Muscle of arm (tissue), 14 donors: ENCODE measurements at places on chromosomes 5 and 9. TPM values are rescaled to one million over a fixed set of nuclear protein-coding genes. Genes with fewer than 3 reads are reported as not detected.

DNA sequence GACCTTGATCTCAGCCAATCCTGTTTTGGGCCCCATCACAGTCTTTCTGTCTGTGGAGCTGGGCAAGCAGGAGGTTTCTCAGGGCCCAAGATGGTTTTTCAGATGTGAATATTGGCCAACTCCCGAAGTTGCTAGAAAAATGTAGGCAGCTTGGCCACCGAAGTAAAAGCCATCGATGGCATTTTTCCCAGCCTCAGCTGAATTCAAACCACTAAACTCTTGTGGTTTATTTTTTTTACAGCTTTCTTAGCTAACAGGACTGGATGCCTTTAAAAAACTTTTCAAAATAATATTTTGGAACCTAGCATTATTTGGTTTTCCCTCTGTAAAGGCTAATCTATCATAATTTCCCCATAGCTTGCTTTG is 102.5 kb upstream of the ERCC6L2 start:
- DNase-seq, result no peak

DNA sequence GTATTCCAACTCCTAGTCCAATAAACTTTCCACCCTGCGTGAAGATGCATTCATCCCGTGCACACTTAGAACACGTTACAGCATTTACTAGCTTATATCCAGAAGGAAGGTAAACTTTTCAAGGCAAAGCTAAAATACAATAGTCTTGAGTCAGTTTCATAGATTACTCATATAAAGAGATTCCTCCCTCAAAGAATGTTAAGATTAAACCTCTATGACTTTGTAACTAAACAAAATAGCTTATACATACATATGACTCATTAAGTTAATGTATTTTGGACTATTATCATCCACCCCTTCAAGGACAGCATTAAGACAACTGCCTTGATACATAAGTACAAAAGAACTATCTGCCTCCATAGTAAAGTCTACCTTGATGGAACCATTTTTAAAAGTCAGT is 36.1 kb downstream of the TLE1 start:
- DNase-seq, result no peak

ZNF483 gene
- 2.3 TPM for polyA plus RNA-seq

DNA sequence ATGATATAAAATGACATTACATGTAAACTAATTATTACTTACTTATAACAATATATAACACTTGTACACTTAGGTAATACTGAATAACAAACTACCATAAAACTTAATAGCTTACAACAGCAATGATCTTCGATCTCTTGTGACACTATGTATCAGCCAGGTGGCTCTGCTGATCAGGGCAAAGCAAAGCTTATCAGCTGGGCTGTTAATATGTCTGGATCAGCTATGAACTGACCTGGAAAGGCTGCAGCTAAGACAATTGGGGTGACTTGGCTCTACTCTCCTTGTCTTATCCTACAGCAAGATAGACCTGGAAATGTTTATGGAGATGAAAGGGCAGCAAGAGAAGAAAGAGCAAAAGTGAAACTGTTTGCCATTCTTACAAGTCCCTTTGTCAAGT is 511.3 kb downstream of the TLR4 start:
- no peak for DNase-seq

DNA sequence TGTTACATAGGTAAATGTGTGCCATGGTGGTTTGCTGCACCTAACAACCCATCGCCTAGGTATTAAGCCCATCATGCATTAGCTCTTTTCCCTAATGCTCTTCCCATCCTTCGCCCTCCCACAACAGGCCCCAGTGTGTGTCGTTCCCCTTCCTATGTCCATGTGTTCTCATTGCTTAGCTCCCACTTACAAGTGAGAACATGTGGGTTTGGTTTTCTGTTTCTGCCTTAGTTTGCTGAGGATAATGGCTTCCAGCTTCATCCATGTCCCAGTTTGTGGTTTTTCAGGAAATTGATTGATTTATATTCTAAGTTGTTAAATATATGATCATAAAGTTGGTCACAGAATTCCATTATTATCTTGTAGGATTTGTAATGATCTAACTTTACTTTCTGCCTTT is 85.3 kb upstream of the CAST start:
- DNase-seq, result no peak

ZDHHC11B gene
- 5.4 TPM for polyA plus RNA-seq

DNA sequence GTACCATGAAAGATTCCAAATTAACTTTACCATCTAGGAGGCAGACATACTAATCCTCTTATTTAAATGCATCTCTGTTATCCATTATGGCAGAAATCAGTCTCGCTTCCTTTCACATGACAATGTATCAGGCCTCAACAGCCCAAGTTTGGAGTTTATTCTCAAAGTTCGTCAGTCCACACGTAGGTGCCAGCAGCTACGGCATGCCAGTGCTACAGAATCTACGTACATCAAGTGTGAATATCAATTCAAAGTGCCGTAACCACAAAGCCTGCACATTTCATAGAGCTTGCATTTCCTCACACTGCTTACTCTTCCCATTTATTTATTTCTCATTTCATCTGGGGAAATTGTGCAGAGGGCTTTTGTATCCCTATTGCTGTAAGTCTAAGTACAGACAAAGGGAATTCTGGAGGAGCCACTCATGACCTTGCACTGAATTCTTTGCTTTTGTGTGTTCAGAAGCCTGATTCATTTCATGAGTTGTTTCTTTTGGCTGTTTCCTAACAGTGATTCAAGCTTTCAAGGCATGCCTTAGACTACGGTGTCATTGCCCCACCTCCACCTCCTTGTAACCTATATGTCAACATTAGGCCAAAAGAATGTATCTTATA is 10.0 kb downstream of the ENC1 start:
- no peak for DNase-seq

DNA sequence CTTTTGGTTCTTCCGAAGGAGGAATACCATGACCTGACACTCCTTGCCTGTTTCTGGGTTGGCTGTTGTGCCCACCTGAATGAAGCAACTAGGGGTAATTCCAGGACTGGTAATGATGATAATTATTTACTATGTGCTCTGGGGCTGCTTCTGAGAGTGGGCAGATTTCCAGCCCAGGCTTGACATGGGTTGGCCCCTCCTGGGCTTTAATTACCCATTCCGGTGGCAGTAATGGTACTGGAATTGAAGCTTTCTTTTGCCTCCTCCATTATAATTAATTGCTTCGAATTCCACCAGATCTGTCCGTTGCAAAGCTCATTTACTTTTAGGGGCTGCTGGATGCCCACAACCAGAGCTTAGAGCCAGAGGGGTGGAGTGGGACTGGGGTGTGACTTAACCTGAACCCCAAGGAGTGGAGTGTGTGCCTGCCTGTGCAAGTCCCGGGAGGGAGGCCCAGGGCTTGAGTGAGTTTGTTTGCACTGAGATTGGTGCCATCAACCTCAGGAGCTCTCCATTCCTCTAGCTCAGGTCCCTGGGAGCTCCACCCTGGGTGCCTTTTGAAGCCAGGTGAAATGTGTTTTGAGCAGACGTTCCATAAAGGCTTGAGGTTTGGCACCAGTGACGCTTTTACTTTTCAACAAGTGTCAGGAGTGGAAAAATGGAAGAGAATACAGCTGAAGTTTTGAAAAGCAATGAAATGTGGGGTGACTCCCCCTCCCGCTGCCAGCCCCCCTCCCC is 214.6 kb downstream of the PDZD2 start:
- DNase-seq, result no peak

- DNase-seq, result no peak
Observed at GRCh38 chr5:72554897-72555296, 47.7 kb upstream of the ZNF366 start.

SAPCD2 gene
- 3.6 TPM for polyA plus RNA-seq

DNA sequence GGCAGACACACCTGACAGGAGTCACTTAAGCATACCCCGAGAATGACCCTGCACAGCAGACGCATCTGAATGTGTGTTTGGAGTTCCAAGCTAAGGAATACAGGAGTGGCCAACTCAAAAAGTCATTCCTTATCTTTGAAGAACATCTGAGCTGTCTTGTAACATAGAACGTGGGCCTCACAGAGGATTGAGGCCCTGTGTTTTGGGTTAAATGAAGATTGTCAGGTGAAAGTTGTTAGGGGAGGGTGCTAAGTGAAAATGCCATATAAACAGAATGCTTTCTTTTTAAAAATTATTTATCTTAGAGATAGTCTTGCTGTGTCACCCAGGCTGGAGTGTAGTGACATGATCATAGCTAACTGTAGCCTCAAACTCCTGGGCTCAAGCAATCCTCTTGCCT is 100.9 kb downstream of the PIK3R1 start:
- no peak for DNase-seq

IL5 gene
- polyA plus RNA-seq, result not detected

GRCh38 chr5:66164044-66164790 is 20.1 kb downstream of the SREK1 start:
- DNase-seq, result peak; percentile 8

CSF2 gene
- not detected for polyA plus RNA-seq

DNA sequence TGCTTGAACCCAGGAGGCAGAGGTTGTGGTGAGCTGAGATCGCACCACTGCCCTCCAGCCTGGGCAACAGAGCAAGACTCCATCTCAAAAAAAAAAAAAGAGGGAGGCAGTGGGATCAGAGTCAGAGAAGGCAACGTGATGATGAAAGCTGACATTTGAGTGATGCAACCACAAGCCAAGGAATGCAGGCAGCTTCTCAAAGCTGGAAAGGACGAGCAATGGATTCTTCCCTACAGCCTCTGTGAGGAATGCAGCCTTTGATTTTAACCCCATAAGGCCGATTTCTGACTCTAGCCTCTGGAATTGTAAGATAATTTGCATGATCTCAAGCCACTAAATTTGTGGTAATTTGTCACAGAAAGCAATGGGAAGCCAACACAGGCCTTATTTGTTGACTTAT is 9.8 kb downstream of the TGFBI start:
- no peak for DNase-seq

GRCh38 chr5:179235416-179236400 is 109.6 kb downstream of the ADAMTS2 start:
- DNase-seq, result no peak

DNA sequence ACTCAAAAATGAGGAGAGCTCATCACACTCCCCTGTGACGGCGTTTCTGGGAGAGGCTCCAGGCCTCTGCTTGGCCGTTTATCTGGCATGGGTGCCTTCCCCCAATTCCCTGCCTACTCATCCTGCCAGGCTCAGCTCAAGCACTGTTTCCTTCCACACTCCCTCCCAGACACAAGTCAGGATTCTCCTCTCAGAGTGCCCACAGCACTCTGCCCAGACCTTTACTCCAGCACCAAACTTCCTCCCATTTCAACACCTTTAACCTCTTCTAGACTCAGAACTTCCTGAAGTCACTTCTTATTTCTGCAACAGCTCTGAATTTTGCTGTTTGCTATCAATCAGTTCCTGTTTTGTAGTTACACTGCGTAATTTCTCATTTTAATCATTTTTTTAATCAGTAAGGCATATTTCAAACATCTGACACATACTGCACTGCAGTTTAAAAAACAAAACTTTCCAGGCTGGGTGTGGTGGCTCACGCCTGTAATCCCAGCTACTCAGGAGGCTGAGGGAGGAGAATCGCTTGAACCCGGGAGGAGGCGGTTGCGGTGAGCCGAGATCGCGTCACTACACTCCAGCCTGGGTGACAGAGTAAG is 16.0 kb downstream of the TRMO start:
- no peak for DNase-seq

DNA sequence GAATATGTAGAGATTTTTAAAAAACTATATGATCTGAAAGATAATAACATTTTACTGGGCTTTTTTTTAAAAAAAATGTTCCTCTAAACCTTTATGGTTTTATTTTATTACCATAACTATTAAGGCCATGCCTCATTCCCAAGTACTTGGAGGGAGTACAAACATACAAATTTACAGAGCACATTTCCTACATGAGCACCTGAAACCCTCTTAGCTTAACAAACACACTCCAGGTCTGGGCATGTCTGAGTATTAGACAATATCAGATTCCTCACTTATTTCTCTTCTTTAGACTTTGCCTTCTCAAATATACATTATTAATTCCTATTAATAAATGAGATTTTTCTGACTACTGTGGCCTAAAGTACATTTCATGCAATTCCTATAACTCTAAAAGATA is 319.2 kb downstream of the SLCO4C1 start:
- DNase-seq, result no peak

C9orf50 gene
- not detected for polyA plus RNA-seq

DNA sequence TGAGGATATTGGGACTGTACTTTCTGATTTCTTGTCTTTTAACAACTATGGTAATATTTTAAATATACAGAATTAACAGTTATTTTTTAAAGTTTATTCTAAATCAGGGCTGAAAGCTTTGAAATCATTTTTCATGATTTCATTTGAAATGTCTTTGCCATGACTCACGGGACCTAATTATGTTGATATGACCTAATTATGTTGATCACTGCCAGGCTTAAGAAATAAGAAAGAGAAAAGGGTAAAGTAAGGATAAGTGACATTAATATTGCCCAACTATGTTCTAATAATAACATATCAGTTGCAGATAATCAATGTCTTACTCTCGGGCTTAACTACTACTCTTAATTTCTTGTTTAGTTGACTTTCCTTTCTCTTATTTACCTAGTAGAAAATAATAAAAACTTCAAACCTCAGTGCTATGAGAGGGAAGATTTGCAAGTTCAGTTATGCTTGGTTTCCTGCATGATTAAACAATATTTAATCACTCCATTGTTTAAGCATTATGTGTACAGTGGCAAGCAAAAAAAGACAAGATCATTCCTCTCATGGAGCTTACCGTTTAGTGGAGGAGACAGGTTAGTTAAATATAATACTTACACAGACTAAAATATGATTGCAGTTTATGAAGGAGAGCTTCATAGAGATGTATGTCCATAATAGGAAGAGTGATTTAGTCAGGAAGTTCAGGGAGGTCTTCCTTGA is 67.0 kb upstream of the EIF4EBP3 start:
- DNase-seq, result no peak

DNA sequence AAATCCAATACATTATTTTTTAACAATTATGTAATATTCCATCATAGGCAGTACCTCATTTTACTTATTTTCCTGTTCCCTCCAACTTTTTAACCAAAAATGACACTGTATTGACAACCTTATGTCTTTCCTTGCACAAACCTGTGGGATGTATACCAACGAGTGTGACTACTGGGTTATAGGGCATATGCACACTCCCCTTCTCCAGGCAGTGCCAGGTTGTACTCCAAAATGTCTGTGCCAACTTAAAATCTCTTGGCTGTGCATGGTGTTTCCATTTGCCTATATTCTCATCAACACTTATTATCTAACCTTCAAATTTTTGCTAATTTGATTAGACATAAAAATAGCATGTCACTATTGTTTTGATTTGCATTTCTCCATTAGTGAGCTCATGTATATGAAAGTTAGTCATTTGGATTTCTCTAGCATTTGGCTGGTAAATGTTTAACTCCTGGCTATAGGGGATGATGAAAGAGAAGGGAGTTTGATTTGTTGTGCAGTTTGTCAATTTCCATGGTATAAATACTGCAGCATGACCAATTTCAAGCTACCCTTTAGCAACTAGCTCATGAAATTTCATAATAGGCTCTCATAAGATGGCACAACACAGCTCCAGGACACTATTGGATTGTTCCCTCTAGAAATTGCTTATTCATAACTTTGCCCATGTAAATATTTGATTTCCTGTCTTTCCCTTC is 129.9 kb downstream of the BAAT start:
- no peak for DNase-seq
